Naive B cell (primary cell): ENCODE measurements at places on chromosomes 7 and 10. TPM values are rescaled to one million over a fixed set of nuclear protein-coding genes. Genes with fewer than 3 reads are reported as not detected.

Gene IGFBP1
- not detected for polyA plus RNA-seq

Gene BAIAP2L1
- 0.35 TPM for polyA plus RNA-seq

Gene UBE3C
- polyA plus RNA-seq: 17.9 TPM

Gene CREB5
- polyA plus RNA-seq: not detected

Gene EIF5AL1
- 0.49 TPM for polyA plus RNA-seq

Gene SLC26A5
- not detected for polyA plus RNA-seq

Gene SEMA3C
- polyA plus RNA-seq: not detected

Gene SLC26A4
- 0.19 TPM for polyA plus RNA-seq

Gene RELN
- polyA plus RNA-seq: not detected

Gene OR2A7
- polyA plus RNA-seq: not detected

Gene PDZD7
- 0.87 TPM for polyA plus RNA-seq

Gene TEX36
- not detected for polyA plus RNA-seq

Gene GIMAP7
- polyA plus RNA-seq: 5.2 TPM

Gene NODAL
- not detected for polyA plus RNA-seq

Gene PIP
- polyA plus RNA-seq: not detected

Gene SPDYE6
- polyA plus RNA-seq: not detected

Gene OGDHL
- polyA plus RNA-seq: not detected

Gene ERVW-1
- polyA plus RNA-seq: not detected

Gene MYOF
- not detected for polyA plus RNA-seq

Gene MOGAT3
- polyA plus RNA-seq: not detected

Gene TAF3
- polyA plus RNA-seq: 17.3 TPM

Gene PRLHR
- polyA plus RNA-seq: not detected

Gene KLF14
- 0.36 TPM for polyA plus RNA-seq

Gene DYDC2
- not detected for polyA plus RNA-seq

Gene CDK1
- polyA plus RNA-seq: 0.31 TPM

Gene ACBD5
- polyA plus RNA-seq: 13.0 TPM

Gene OPALIN
- polyA plus RNA-seq: not detected

Gene EBF3
- not detected for polyA plus RNA-seq

Gene GALNT17
- not detected for polyA plus RNA-seq

Gene GIMAP1
- polyA plus RNA-seq: 0.78 TPM

Gene GHRHR
- not detected for polyA plus RNA-seq

Gene ORAI2
- polyA plus RNA-seq: 265 TPM

Gene TMEM270
- not detected for polyA plus RNA-seq
